ENCODE measurements at places on chromosomes 16 and 17.

DNA sequence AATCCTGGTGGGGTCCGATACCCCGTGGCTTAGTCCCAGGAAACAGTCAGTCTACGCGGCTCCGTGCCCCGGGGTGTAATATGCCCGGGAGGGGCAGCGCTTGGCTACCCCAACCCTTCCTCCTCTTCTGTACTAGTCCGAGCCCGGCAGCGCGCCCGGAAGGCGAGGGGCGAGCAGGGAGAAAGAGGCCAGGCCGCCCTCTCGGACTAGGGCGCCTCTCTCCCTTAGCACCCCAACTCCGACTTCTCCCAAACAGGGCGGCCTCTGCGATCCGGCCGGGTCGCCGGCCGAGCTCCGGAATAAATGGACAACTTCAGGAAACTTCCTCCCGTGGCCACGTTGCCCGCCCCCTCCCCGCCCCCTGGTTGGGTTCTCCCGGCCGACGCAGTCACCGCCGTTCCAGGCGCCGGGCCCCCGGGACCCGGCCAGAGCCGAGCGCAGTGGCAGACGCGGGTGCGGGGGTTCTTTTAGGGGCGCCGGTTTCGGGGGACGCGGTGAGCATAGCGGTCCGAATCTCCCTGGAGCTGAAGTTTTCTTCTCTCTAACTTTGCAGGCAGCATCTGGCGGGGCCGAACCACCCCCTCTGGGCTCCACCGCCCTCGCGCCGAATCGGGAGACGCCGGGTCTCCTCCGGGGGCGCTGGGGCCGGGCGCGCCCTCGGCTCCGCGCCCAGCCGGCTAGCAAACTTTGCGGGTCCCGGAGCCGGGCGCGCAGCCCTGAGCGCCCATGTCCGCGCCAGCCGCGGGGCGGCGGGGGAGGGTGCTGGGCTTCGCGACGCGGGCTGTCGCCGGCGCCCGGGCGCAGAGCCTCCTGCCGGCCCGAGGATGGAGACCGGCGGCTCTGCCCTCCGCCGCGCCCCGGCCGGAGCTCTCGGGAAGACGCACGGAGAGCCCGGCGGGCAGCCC lies at the start of gene SDK2:
Gene SDK2, minus strand, starts transcription at position 301 of the 905 bp plus-strand sequence. CDS start 357 bp downstream, outside the sequence.
- DNase-seq, result peak; percentile 42

- peak; percentile 29 for DNase-seq
Measured at GRCh38 chr16:62665269-62665668, 629.0 kb upstream of the CDH8 start.

GRCh38 chr16:30065943-30066760 lies 592 bp downstream of the ALDOA start:
- peak; percentile 80 for DNase-seq

GRCh38 chr17:44108440-44109311 lies 14.8 kb downstream of the HDAC5 start:
- peak; percentile 99 for DNase-seq

DNA sequence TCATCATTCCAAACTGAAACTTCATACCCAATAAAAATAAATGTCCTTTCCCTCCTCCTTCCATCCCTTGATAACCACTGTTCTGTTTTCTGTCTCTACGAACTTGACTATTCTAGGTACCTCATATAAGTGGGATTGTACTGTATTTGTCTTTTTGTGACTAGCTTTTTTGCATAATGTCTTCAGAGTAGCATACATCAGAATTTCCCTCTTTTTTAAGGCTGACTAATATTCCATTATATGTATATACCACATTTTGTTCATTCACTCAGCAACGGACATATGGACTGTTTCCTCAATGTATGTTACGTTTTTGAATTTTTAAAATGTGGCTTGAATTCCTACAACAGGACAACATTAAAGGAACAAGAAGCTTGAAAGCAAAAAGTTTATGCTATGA lies 1.5 kb upstream of the NUFIP2 start:
- no peak for DNase-seq

GRCh38 chr16:61900482-61900881 lies 135.8 kb downstream of the CDH8 start:
- peak; percentile 39 for DNase-seq

- DNase-seq, result peak; percentile 71
Measured at GRCh38 chr16:73058221-73058615, 10.3 kb upstream of the ZFHX3 start.

- DNase-seq, result no peak
Measured at GRCh38 chr17:71482625-71483024, 638.2 kb upstream of the SOX9 start.

DNA sequence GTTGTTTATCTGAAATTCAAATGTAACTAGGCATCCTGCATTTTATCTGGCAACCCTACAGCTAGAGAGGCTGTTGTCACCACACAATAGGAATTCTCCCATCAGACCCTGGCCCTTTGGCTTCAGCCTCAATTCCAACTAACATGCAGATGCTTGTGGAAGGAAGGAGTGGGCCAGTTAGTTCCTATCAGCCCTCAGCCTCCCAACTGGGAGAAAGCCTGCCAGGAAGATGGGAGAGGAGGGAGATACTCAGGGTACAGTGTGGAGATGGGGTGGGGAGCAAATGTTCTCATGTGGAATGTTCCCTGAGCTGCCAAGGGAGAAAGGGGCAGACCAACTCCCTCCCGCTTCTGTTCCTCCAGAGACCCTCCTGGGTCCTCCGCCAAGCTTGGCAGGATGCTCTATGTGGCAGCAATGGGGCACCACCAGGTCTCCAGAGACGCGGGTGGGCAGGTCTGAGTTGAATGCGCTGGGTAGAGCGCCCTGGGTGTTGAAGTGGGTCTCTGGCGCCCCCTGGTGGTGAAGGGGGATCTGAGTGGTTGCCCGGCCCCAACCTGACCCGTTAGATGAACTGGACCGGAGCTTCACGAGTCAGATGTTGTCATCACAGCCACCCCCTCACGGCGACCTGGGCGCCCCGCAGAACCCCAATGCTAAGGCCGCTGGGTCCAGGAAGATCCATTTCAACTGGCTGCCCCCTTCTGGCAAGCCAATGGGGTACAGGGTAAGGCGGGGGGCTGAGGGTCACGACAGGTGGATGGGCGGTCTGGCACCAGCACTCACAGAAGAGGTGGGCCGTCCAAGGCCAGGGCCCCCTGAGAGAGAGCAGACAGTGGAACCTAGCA lies 15.2 kb downstream of the GALK1 start:
- peak; percentile 86 for DNase-seq

GRCh38 chr16:89606006-89606405 lies 7.4 kb upstream of the DPEP1 start:
- no peak for DNase-seq

- DNase-seq, result no peak
Measured at GRCh38 chr16:379183-379960, 2.4 kb downstream of the PGAP6 start.
